Omental fat pad (tissue), 4 donors: ENCODE measurements at places on chromosomes 3 and 15. TPM values are rescaled to one million over a fixed set of nuclear protein-coding genes. Genes with fewer than 3 reads are reported as not detected.

The MYRIP gene
- total RNA-seq, result 2.7 TPM

The SMCO1 gene
- total RNA-seq, result not detected

The GABRG3 gene
- total RNA-seq, result not detected

The KY gene
- not detected for total RNA-seq

The CADM2 gene
- total RNA-seq, result 7.1 TPM

The CCK gene
- not detected for total RNA-seq

The TNIK gene
- total RNA-seq, result 3.9 TPM

The ANKRD34C gene
- total RNA-seq, result not detected

The WDR49 gene
- total RNA-seq, result 1.4 TPM

The RAD18 gene
- total RNA-seq, result 7.8 TPM

The DHX30 gene
- 43.4 TPM for total RNA-seq

The RASGRF1 gene
- total RNA-seq, result 0.13 TPM

The ARGFX gene
- not detected for total RNA-seq

The MEX3B gene
- total RNA-seq, result 0.94 TPM

The DCBLD2 gene
- total RNA-seq, result 25.5 TPM

The GDPGP1 gene
- total RNA-seq, result 5.3 TPM

The GPR62 gene
- not detected for total RNA-seq

The CPNE9 gene
- not detected for total RNA-seq

The HTR3E gene
- not detected for total RNA-seq

The CHRNA7 gene
- total RNA-seq, result 0.88 TPM

The CRTAP gene
- total RNA-seq, result 329 TPM

The FILIP1L gene
- 31.3 TPM for total RNA-seq

The TRPM1 gene
- not detected for total RNA-seq

The HTR3C gene
- not detected for total RNA-seq

The DNAJA4 gene
- total RNA-seq, result 36.1 TPM

The ISG20 gene
- total RNA-seq, result 32.9 TPM

The ABHD6 gene
- 21.3 TPM for total RNA-seq

The ANKUB1 gene
- not detected for total RNA-seq

The LYZL4 gene
- total RNA-seq, result not detected

The LIPC gene
- not detected for total RNA-seq

The CSPG5 gene
- 1.3 TPM for total RNA-seq

The DPPA4 gene
- total RNA-seq, result not detected

The TM6SF1 gene
- total RNA-seq, result 6.2 TPM

The ANKRD63 gene
- not detected for total RNA-seq

The SLC9A9 gene
- 39.6 TPM for total RNA-seq

The SCAANT1 gene
- not detected for total RNA-seq

The RPS17 gene
- total RNA-seq, result 2,844 TPM

The NMNAT3 gene
- 9.5 TPM for total RNA-seq

The C3orf20 gene
- 0.28 TPM for total RNA-seq

The ATRIP gene
- total RNA-seq, result 4.8 TPM

The B4GALT4 gene
- total RNA-seq, result 30.5 TPM

The EXD1 gene
- total RNA-seq, result not detected

The IQSEC1 gene
- total RNA-seq, result 60.8 TPM

The PLA2G4E gene
- total RNA-seq, result not detected

The ZMYND10 gene
- total RNA-seq, result 0.96 TPM

The ETFA gene
- total RNA-seq, result 115 TPM

The WNT7A gene
- not detected for total RNA-seq

The CLDN18 gene
- not detected for total RNA-seq

The ZCWPW2 gene
- 0.25 TPM for total RNA-seq

The GUCA1C gene
- total RNA-seq, result not detected

The BUB1B gene
- total RNA-seq, result 2.2 TPM

The RBPMS2 gene
- 3.1 TPM for total RNA-seq
